Natural killer cell treated with Interleukin-12 subunit alpha and Interleukin-12 subunit beta and Interleukin-15 and Interleukin-18, amount 100 ng/mL, for 72 hours (primary cell): ENCODE measurements at places on chromosomes 4 and X. TPM values are rescaled to one million over a fixed set of nuclear protein-coding genes. Genes with fewer than 3 reads are reported as not detected.

- H3K36me3 ChIP-seq: peaks cover 4% of the 10 kb centered on the region
- H3K27me3 ChIP-seq: peaks cover 43% of the 10 kb centered on the region
- H3K27ac ChIP-seq: no peak overlapping the region
- DNase-seq: no peak
Observed at GRCh38 chr4:4225915-4226605, 669 bp downstream of the OTOP1 start.

DNA sequence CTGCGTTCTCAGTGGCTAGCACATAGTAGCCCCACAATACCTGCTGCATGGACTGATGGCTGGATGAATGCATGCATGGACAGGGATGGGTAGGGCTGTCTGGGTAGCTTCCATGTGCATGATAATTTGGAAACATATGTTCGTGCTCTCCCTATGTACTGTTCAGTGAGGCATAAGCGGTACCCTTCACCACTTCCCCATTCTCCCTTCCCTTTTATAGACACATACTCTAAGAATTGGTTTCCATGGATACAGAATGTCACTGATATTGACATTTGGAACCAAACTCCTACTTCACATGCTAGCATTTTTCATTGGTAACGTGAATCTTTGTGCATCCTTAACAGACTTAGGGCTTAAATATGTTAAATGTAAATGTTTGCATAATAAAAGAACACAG is 20.4 kb downstream of the USP46 start:
- peaks cover 36% of the 10 kb centered on the region for H3K4me1 ChIP-seq
- no peaks in the 10 kb centered on the region for H3K36me3 ChIP-seq
- H3K4me3 ChIP-seq: no peak overlapping the region
- no peak for DNase-seq
- no peaks in the 10 kb centered on the region for H3K27me3 ChIP-seq
- no peak overlapping the region for H3K27ac ChIP-seq

- DNase-seq: no peak
- no peak overlapping the region for H3K4me3 ChIP-seq
- no peak overlapping the region for H3K27ac ChIP-seq
- H3K36me3 ChIP-seq: no peaks in the 10 kb centered on the region
- peaks cover 21% of the 10 kb centered on the region for H3K27me3 ChIP-seq
Observed at GRCh38 chr4:153039542-153040185, 103.5 kb downstream of the FHDC1 start.

GRCh38 chrX:12955882-12956703 is 18.8 kb upstream of the TMSB4X start:
- DNase-seq: peak; percentile 92
- no peaks in the 10 kb centered on the region for H3K36me3 ChIP-seq
- peak overlapping the region; percentile 90 for H3K4me3 ChIP-seq
- H3K4me1 ChIP-seq: peaks cover 46% of the 10 kb centered on the region
- H3K27ac ChIP-seq: peak overlapping the region; percentile 95

- no peaks in the 10 kb centered on the region for H3K27me3 ChIP-seq
- DNase-seq: no peak
- H3K36me3 ChIP-seq: no peaks in the 10 kb centered on the region
Observed at GRCh38 chr4:160235285-160235684, 1132.4 kb downstream of the RAPGEF2 start.

- H3K4me3 ChIP-seq: no peak overlapping the region
- no peak for DNase-seq
- H3K27ac ChIP-seq: no peak overlapping the region
- peaks cover 2% of the 10 kb centered on the region for H3K4me1 ChIP-seq
- H3K36me3 ChIP-seq: no peaks in the 10 kb centered on the region
Observed at GRCh38 chrX:119503484-119503861, 35.2 kb downstream of the SLC25A5 start.

GRCh38 chr4:158410272-158410671 is 111.4 kb upstream of the RXFP1 start:
- H3K4me1 ChIP-seq: no peaks in the 10 kb centered on the region
- H3K27ac ChIP-seq: no peak overlapping the region
- H3K36me3 ChIP-seq: no peaks in the 10 kb centered on the region
- no peaks in the 10 kb centered on the region for H3K27me3 ChIP-seq
- no peak overlapping the region for H3K4me3 ChIP-seq
- DNase-seq: no peak

Gene NSD2
- 375 TPM for total RNA-seq

- no peak overlapping the region for H3K27ac ChIP-seq
- no peak overlapping the region for H3K4me3 ChIP-seq
- H3K36me3 ChIP-seq: peaks cover 6% of the 10 kb centered on the region
- H3K4me1 ChIP-seq: no peaks in the 10 kb centered on the region
Observed at GRCh38 chr4:111628437-111628836, 516.8 kb upstream of the FAM241A start.

DNA sequence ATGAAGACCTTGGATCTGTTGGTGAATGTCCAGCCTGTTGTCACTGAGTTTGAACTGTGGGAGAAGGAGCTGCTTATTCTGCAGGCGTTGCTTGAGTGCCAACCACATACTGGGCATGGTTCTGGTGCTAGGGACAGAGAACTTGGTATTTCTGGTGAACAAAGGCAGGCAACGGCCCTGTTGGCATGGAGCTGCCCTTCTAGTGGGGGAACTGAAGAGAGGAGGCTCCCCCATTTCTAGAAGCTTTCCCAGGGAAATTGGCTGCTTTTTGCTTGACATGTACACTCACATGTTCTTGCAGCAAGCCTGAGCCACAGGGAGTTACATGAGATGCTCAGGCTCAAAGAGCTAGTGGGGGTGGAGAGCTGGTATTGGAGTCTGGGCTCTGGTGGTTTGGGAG is 8.9 kb upstream of the CD38 start:
- DNase-seq: no peak
- H3K27me3 ChIP-seq: no peaks in the 10 kb centered on the region
- peaks cover 67% of the 10 kb centered on the region for H3K4me1 ChIP-seq
- peak overlapping the region; percentile 60 for H3K27ac ChIP-seq
- H3K36me3 ChIP-seq: peaks cover 11% of the 10 kb centered on the region

Gene GUCY1A1
- 0.64 TPM for total RNA-seq

Gene HSFX1
- 0.52 TPM for total RNA-seq

GRCh38 chr4:85826060-85826678 is 351.2 kb downstream of the ARHGAP24 start:
- no peaks in the 10 kb centered on the region for H3K4me1 ChIP-seq
- H3K36me3 ChIP-seq: no peaks in the 10 kb centered on the region
- no peaks in the 10 kb centered on the region for H3K27me3 ChIP-seq
- no peak overlapping the region for H3K4me3 ChIP-seq
- no peak for DNase-seq
- H3K27ac ChIP-seq: no peak overlapping the region

DNA sequence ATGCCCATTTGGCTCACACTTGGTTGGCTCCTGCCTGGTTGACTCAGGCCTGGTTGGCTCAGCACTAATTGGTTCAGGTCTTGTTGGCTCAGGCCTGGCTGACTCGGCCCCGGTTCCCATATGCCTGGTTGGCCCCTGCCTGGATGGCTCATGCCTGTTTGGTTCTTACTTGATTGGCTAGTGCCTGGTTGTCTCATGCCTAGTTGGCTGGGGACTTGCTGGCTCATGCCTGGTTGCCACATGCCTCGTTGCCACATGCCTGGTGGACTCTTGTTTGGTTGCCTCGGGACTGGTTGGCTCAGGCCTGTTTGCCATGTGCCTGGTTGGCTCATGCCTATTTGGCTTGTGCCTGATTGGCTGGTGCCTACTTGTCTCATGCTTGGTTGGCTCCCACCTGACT is 103.7 kb downstream of the APOOL start:
- H3K27ac ChIP-seq: no peak overlapping the region
- H3K4me1 ChIP-seq: no peaks in the 10 kb centered on the region
- no peak overlapping the region for H3K4me3 ChIP-seq
- DNase-seq: no peak
- H3K36me3 ChIP-seq: no peaks in the 10 kb centered on the region

Gene GAB3
- 28.3 TPM for total RNA-seq

DNA sequence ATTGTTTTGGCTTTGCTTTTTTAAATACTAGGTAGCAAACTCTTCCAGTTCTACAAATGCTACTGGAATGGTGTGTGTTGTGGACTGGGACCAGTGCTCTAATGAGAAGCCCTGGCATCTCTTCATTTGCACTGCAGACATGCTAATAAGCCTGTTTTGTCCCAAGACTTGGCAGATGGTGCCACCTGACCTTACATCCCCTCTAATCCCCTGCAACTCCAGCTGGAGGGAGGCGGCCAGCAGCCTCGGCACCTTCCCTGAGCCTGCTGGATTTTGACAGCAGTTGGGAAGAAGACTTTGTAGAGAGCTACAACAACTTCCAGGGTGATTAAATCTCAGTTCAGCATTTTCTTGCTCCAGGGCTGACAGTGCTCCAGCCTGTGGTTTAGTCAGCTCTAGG is 200.0 kb downstream of the DCLK2 start:
- peaks cover 23% of the 10 kb centered on the region for H3K36me3 ChIP-seq
- no peaks in the 10 kb centered on the region for H3K4me1 ChIP-seq
- no peaks in the 10 kb centered on the region for H3K27me3 ChIP-seq
- no peak overlapping the region for H3K27ac ChIP-seq
- DNase-seq: no peak
- no peak overlapping the region for H3K4me3 ChIP-seq
